ENCODE measurements at places on chromosomes 6 and 20.

DNA sequence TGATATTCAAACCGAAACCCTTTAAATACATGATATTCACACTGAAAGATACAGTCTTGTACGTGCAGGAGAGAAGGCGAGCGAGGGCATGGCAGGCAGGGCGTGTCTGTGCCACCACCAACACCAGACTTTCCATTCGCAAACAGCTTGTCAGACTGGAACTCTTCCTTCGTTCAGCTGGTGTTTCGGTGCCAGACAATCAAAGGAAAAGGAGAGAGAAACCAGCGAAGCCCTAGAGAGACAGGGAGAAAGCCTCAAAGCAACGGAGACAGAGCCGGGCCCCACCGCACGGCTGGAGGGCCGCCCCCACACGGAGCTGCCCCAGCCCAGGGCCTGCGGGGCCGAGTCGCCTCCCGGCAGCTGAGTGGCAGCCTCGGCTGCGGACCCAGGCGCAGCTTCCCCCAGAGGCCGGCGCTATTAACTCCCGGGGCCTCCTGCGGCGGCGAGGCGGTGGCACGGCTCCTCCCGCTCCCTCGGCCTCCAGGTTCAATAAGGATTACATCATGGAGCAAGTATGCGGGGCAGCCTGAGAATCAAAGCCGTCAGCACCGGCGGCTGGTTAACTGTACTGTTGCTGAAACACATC is 32.1 kb upstream of the NR2E1 start:
- peak; percentile 14 for DNase-seq

GRCh38 chr20:22339946-22340345 is 244.4 kb downstream of the FOXA2 start:
- DNase-seq = no peak

GRCh38 chr6:7406743-7407142 is 17.1 kb downstream of the RIOK1 start:
- no peak for DNase-seq

DNA sequence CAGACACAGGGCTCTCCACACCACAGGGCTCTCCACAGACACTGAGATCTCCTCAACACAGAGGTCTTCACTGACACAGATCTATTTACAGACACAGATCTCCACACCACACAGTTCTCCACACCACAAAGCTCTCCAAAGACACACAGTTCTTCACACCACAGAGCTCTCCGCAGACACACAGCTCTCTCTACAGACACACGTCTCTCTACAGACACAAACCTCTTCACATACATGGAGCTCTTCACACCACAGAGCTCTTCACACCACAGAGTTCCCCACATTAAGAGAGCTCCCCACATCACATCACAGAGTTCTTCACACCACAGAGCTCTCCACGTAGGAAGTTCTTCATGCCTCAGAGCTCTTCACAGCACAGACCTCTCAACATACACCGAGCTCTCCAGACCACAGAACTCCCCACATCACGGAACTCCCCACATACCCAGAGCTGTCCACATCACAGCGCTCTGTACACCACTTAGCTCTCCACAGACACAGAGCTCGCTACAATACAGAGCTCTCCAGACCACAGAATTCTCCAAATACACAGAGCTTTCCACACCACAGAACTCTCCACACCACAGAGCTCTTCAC is 53.9 kb downstream of the ERMARD start:
- no peak for DNase-seq

GRCh38 chr20:64161356-64162238 is 2.7 kb upstream of the MYT1 start:
- no peak for DNase-seq

- no peak for DNase-seq
These were observed 109.2 kb downstream of the CDYL start for GRCh38 chr6:4885341-4885933.

DNA sequence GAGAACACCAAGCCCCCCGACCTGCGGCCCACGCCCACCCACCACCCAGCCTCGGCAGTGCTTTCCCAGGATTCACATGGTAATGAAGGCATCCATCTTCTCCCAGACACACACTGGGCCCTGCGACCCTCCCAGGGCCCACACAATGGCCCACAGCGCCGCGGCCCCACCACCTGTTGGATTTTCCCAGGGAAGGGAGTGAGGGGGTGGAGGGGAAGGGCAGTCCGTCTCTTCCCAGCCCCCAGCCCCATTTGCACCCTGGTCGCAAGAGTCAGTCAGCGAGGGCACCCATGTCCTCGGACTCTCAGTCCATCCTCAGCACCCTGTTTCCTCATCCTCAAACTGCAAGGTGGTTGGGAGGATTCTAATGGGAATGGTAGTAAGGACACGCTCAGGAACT is 23.7 kb upstream of the ID1 start:
- no peak for DNase-seq

DNA sequence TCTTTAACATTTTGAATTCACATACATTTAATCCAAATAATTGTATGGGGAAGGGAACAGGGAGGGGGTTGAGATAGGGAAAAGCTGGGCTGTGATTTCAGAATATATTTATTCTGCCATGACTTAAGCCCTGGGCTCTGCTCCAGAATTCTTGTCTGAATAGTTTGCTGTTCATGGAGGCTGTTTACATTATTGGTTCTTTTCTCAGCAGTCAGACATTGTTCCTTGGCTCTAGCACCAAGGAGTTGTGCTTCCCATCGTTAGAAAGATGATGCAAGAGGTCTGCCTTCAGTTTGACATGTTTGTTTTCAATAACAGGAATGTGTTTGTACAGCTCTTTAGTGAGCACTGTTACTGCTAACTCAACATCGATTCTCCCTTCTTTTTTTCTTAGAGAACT is 198.8 kb upstream of the CDYL start:
- no peak for DNase-seq

DNA sequence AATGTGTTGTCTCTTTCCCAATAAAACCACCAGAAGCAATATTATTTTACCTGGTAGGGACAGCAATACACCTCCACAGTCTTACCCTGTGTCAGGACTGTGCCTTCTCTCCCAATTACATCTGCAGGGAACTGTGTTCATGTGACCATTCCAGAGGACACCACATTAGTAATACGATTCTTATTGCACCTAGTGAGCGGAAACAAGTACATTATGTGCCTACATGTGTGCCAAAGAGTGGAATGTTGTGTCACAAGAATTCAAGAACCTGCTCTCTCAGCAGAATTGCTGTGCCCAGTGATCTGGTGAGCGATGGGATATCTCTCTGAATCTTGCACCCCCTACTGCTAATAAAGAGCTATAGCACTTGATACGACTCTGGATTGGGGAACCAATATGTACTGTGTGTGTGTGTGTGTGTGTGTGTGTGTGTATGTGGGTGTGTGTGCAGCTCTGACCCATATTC is 57.4 kb upstream of the FOXC1 start:
- DNase-seq = no peak

DNA sequence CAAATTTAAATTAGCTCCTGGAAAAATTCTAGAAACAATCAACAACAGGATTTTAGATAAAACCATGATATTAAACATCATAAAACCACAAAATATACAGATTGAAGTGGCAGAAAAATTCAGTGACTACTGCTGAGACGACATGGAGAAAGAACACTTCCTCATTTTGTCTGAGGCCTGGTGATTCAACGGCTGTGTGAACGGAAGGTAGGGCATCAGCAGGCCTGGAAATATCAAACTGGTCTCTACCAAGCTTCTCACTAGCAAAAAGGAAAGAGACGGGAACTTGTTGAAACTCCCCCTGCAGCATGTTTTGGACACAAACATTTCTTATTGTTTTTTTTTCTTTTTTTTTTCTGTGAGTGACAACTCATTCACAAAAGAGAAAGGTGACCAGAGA is 58.0 kb upstream of the AHI1 start:
- DNase-seq = no peak

DNA sequence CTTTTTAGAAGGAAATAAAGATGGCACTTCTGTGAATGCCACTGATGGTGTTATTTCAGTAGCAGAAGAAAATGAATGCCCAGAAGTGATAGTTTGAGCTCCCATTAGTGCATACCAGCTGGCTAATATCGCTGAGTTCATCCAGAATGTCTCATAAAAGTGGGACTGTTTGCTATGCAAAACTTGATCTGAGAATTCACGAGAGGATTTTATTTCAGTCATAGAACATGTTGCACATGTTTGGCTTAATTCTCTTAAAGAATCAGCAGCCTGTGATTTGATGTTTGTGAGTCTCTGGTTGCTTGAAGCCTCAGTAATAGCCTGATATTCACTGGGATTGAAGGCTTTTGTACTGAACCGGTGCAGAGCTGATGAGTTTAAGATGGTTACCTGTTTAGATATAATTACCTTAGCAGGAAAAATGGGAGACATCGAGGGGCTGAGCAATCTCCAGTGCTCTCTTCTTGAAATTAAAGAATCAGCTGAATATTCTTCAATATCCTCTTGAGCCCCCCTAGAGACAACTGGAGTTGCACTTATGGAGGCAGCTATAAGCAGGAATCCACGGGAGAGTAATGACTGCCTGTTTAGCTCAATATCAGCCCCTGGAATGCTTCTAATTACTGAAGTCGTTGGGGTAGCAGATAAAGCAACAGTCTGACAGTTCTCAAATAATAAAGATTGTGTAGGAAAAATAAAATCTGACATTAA is 955.5 kb downstream of the PHF3 start:
- DNase-seq = no peak

DNA sequence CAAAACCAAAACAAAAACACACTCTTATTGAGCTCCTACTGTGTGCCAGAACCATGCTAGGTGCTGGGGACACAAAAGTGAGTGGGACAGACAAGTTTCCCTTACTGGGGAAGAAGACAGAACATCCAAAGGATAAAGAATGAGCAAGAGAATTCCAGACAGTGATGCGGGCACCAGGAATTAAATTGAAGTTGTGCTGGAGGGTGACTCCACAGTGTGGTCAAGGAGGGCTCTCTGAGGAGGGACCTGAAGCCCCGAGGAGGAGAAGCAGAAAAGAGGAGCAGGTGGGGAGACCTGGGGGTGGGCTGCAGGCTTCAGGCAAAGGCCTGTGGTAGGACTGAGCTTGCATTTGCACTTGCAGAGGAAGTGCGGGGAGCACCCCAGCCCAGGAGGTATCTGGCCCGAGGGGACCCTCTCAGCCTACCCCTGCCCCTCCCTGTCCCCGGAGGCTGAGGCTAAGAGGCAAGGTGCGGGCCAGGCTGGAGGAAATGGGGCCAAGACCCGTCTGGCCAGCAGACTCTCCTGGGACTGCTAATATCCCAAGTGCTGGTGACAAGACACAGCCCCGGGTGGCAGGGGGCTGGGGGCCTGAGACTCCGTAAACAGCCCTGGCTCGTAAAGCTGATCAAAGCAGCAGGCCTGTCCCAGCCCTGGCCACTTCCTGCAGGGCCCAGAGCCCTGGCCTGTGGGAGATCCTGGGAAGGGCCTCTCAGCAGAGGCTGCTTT is 57.1 kb downstream of the SNAI1 start:
- DNase-seq = no peak

DNA sequence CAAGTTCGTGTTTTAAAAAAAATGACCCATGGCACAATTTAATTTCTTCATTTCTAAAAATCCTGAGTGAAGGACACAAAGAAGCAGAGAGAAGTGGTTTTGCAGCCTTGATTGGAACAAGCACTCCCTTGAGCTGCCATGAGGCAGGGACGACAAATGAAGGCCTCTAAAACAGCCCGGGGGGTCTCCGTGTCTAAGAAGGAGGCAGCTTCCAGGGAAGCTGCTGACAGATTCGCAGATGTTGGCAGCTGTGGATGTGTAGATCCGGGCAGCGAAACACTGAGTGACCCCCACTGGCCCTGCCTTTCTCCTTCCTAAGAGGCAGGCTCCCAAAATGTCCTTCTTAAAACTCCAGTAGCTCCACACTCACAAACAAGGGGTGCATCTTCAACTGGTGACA is 9.6 kb upstream of the LBP start:
- DNase-seq = no peak

GRCh38 chr6:131949909-131950766 is 1.0 kb downstream of the CCN2 start:
- DNase-seq = no peak

DNA sequence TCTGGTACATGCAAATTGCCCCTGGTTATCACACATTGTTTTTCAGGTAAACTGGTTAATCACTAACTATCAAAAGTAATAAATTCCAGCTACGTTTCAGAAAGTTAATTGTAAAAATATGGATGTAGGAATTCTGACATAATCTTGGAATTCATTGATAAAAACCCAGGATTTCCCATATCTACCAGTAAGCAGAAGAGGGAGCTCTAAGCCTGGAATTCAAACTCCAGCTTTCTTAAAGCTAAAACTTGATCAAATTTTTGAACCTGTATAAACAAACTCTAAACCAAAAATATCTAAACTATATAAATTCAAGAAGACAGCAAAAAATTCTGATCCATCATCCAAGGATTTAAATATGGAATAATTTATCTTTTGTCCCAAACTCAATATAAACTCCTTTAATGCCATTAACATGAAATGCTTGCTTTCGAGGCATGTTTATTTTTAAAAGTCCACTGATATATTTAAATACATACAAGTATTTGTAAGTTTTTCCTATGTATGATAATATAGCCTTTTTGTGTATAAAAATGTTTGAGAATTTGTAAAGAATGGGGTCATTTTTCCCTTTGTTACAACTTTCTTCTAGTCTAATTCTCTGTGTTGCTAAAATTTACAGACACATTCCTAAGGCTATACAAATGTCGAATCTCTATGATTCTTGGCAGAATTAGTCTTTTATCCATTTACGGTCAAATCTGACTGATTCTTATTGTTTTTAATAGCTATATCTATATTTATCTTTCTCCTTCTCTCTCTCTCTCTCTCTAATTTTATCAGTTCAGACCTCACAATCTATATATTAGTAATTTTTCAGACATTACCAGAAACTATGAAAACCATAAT is 91.4 kb upstream of the RNF217 start:
- no peak for DNase-seq

- no peak for DNase-seq
These were observed 85.3 kb downstream of the TBC1D7 start for GRCh38 chr6:13243033-13243432.

DNA sequence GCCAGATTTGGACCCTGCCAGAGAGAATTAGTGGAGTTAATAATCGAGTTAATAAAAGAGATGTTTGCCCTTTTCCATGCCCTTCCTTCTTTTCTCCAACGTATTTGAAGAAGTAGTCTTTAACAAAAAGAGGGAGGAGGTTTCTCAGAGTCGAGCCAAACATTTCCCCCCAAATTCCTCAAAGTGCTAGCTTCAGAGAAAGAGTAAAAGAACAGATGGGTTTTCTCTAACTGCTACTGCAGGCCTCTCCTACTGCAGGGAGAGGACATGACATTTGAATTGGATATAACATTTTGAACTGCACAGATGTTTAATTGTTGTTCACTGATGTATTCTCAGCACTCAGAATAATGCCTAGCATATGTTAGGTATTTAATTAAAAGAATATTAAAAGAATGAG is 25.5 kb downstream of the RWDD2A start:
- DNase-seq = no peak

- no peak for DNase-seq
These were observed 328.5 kb downstream of the SOX4 start for GRCh38 chr6:21922086-21922485.

Data from NCI-H510A (cell line).